ENCODE measurements at places on chromosomes 7 and 10.

GRCh38 chr10:33337326-33337957 is 3.0 kb upstream of the NRP1 start:
- peak; percentile 48 for DNase-seq

DNA sequence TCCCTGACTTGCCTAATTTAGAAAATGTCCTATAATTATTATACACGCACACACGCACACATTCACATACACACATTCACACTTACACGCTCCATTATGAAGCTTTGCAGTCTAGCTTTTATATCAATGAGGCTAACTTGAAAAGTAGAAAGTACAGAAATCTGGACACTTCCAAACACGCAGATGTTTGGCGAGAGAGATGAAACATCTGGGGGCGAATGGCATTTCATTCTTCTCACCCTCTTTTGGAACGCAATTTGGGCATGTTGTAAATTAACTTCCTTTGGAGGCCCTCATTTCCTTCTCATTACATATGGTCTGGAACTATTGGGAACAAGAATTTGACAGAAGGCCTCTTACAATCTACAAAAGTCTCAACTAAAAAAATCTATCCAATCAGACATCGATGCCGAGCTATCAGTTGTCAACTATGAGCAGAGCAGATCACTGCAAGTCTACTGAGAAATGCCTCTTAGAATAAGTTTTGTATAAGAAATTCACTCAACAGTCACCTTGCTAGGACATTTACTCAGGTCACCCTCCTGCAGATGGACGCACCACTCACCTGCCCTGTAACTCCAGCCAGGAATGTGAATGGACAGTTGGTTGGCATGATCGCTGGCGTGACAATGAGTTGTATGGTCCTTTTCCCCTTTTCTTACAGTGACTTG is 115.2 kb upstream of the ADAM12 start:
- no peak for DNase-seq

DNA sequence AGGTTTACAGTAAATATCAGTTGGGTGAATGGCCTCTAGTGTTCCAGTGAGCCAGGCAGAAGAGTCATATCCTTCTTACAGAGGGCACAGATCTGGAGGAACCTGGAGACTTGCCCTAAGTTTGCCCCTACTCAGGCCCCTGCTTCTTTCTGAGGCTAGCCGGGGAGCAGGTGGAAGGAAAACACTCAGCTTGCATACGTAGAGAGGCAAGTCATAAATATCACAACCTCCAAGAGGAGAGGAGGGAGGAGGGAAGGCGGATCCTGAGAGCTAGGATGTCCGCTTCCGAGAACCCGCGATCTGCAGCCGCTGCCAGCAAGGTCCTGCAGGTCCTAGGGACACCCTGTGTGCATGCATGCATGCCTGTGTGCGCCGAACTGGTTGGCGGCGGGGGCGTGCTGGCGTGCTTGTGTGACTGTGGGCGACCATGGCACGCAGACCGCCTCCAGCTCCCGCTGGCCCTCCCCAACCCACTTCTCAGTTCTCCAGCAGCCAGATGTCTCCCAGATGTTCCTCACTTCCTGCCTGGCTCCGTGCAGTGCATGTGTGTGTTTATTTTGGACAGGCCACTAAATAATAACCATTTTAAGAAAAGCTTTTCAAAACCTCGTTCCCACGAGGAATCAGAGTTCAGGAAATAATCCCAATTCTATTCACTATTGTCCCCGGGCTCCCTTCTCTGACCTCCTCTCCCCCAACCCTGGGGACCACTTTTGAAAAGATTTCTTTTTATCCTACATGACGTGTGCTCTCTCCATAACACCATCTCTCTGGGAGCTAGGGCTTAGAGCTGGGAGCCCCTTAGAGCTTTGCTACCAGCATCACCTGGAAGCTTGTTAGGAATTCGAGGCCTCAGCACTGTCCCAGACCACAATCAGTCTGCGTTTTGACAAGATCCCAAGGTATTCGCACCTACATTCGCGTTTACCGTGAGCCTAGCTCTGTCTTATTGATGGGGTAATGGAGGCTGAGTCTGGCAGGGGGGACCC is 32.4 kb downstream of the UNC5B start:
- DNase-seq, result no peak

- no peak for DNase-seq
Measured at GRCh38 chr10:130371156-130371555, 235.0 kb downstream of the GLRX3 start.

- peak; percentile 43 for DNase-seq
Measured at GRCh38 chr7:107173691-107174406, 5.0 kb downstream of the HBP1 start.

DNA sequence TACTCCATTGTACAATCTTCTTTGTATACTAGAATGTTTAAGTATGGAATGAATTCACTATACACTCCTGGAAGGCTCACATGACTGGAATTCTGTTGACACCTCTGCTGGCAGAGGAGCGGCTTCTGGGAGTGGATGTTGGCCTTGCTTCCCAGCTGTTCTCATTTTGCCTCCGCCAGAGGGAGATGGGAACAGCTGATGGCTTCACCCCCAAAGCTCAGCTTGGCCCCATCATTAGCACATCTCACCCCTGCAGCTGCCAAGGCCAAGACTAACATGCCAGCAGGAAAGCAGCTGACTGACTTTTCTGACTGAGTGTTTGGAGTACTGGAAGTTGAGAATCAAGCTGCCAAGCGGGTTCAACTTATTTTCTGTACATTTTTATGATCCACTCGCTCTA is 15.1 kb downstream of the ADAM12 start:
- peak; percentile 10 for DNase-seq

DNA sequence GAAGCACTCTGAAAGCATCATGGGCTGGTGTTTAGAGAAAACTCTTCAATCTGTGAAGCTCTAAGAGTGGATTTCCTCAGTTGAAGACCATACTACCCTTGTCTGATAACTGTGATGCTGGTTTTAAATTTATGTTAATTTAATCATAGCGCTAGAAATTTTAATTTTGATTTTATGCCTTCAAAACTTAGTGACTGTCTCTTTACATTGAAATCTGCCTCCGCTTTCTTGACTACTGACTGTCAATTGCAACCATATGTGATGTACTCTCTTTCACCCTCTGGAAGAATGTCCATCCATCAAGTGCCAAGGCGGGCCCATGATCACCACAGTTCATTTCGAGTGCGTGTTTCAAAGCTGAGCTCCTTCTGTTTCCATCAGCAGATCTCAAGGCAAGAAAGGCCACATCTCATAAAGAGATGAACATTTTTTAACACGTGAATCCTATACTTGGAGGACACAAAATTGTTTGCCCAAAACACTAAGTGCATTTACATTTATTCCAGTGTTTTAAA is 147.1 kb downstream of the ITGA8 start:
- no peak for DNase-seq

DNA sequence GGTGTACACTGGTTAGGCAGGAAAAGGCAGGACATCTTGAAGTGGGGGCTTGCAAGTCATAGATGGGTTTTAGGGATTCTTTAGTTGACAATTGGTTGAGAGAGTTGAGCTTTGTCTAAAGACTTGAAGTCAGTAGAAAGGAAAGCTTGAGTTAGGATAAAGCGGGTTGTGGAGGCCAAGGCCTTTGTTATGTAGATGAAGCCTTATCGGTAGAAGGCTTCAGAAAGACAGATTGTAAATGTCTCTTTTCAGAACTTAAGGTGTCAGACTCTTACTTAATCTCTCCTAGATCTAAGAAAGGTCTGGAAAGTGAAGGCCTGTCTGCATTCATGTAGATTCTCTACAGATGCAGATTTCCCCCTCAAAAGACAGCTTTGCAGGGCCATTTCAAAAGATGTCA is 177.4 kb downstream of the HECW1 start:
- DNase-seq, result no peak

- peak; percentile 66 for DNase-seq
Measured at GRCh38 chr7:122803323-122803722, 82.9 kb downstream of the CADPS2 start.

All from midbrain (tissue), 1 donor.